NCI-H748 treated with DMSO at 0.1 percent for 48 hours (cell line): ENCODE measurements at places on chromosomes 1 and 21.

DNA sequence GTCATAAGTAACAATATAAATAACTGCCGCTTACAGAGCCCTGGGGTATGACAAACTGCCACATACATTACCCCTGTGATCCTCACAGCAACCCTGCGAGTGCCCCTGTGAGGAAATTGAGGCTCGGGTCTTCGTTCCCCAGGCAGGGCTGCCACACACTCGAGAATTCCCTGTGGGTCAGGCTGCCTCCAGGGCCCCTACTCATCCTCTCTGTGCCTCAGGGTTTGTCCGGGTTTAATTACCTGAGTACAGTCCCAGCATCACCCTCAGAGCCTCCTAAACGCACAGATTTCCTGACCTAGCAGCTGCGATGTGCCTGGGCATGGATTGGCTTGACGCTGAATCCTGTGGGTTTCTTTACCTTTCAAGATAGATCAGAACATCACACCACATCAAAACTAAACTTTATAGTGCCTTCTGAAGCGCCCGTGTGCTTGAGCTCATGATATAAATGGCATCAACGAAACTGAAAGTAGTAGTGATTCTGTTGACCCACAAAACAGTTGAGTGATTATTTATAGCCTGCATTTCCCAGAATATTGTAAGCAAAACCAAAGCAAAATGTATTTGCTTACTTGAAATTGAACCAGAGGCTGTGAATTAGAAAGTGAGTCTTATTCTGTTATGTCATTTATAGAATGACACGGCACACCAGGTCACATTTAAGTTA is 14.0 kb downstream of the SLC37A1 start:
- DNase-seq = no peak

GRCh38 chr21:44933918-44934260 is 5.9 kb upstream of the SLX9 start:
- DNase-seq = no peak

DNA sequence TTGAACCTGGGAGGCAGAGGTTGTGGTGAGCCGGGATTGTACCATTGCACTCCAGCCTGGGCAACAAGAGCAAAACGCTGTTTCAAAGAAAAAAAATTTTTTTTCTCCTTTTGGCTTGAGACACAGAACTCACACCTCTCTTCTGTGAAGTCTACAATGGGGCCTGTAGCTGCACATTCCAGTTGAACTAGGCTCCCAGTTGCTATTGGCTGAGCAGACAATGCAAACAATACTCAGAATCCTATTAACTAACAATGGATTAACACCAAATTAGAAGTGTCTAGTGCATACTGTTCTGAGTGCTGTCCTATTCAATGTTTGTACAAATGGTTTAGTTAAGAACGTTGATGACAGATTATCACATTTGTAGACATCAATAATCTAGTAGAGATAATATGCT is 17.6 kb upstream of the MCL1 start:
- DNase-seq = no peak

- no peak for DNase-seq
Observed at GRCh38 chr1:34779526-34779925, 1.5 kb upstream of the GJB3 start.

DNA sequence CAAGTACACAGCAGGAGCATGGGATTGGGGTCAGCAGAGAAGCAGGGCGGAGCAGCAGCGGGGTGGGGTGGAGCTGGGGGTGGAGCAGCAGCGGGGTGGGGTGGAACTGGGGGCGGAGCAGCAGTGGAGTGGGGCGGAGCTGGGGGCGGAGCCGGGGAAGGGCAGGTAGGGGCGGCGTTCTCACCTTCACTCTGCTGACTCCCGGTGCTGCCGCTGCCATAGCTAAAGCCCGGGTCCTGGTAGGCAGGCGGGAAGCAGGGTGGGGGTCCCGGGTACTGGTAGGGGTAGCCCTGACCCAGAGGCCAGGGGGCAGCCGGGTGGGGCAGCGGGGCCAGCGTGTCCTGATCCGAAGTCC is 6.7 kb downstream of the TAS1R3 start:
- DNase-seq = no peak

GRCh38 chr1:220275430-220275829 is 3.2 kb upstream of the RAB3GAP2 start:
- no peak for DNase-seq

- peak; percentile 9 for DNase-seq
Observed at GRCh38 chr1:212286556-212287131, 1.4 kb downstream of the PPP2R5A start.

- peak; percentile 15 for DNase-seq
Observed at GRCh38 chr1:150548632-150549495, at the start of gene ADAMTSL4. ADAMTSL4 (plus strand) TSS chr1:150549408; CDS start chr1:150552289, 2,881 bp downstream.

DNA sequence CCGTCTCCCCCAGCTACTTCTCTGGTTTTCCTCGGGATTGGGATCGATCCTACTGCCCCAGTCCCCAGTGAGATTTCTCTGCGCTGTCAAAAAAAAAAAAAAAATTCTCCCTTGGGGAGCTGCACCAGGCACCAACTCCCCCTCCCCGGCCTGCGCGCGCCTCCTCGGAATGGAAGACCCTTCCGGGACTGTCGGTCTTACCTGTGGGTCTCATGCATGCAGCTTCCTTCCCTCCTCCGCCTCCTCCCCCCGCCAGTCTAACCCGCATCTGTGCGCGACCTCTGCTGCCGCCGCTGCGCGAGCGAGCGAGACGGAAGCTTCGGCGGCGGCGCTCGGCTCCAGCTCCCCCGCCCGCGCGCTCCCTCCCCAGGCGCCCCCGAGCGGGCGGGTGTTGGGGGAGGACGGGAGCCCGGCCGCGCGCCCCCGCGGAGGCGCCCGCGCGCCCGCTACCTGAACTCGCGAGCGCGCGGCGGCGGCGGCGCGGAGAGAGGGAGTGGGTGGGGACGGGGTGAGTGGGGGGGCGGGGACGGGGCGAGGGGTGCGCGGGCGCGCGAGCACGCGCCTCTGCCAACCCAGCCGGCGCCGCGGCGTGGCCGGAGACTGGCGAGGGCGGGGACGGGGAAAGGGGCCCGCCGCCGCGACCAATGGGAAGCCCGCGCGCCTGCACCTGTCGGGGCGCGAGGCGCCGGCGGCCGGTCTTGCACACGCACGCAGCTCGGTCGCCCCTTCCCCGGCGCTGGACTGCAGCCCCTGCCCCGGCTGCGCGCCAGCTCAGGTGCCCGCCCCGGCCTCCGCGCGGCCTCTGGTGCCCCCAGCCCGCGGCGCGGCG is at the start of gene SUSD4:
TSS of gene SUSD4 (minus strand) at position 321 of the 829 bp plus-strand sequence. CDS start 751 bp downstream, outside the sequence.
- DNase-seq = peak; percentile 63

GRCh38 chr1:114341299-114341698 is 169.7 kb downstream of the TRIM33 start:
- DNase-seq = no peak

DNA sequence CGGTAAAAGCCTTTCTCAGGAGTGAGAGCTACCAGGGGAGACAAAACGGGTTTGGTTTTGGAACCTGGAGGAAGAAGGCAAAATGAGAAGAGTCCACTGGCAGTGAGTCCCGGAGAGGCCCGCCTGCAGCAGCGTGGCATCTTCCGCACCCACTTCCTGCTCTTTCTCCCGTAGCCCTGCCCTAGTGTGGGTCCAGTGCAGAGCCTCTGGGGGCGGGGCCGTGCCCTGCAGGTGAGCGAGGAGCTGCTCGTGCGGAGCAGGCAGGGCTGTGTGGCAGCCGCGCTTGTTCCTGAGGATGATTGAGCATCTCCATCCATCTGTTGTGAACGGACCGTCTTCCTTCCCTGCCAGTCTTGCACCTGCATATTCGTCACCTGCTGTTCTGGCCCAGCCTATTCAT is 66.5 kb downstream of the PEX14 start:
- no peak for DNase-seq

- DNase-seq = no peak
Observed at GRCh38 chr1:68010543-68010942, 39.9 kb downstream of the DIRAS3 start.

DNA sequence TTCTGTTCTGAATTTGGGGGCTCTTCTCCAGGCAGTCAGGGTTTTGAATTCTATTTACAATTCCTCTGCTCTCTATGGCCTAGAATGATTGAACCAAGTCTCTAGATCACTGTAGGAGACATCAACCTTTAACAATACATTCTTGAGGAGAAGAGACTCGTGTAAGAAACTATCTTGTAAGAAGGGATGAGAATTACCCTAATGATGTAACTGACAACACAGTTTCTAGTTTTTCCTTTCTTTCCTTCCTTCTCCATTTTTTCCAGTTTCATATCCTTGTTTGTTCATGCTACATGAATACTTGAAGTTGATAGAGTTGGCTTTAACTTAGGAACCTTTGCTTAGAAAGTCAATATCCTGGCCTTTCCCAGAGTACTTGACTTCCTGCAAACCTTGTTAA is 1.3 kb upstream of the ATP1A1 start:
- no peak for DNase-seq

DNA sequence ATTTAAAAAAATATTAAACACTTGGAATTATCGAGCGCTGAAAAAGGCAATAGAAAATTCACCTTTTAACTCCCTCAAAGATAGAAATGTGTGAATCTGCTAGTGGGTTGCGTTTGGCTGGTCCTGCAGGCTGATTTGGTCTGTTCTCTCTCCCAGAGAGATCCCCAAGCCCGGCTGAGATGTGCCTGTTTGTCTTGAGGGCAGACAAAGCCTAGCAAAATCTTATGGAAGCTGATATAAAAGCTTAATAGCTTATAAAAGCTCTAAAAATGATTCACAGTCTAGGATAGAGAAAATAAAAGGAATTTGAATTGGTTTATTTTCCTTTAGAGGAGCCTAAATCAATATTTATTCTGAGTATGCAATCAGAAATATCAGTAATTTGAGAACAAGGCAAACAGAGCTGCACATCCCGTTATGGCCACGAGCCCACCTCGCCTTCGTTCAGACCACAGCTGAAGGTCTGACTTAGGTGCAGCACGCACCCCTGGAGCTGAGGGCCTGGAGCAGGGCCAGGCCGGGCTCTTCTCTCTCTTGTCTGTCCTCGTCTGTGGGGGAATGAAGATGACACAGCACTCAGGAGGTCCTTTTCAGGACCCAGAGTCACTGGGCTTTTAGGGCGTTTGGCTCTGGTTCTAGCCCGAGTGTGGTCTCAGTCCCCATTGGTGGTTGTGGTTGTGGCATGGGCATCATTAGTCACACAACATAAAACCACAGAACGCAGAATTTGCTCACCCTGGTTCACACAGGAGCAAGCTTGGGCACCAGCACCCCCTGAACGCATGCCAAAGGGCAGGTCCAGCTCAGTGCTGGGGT is 18.6 kb downstream of the PDE9A start:
- peak; percentile 91 for DNase-seq

GRCh38 chr1:177571076-177571475 is 398.8 kb downstream of the SEC16B start:
- no peak for DNase-seq

DNA sequence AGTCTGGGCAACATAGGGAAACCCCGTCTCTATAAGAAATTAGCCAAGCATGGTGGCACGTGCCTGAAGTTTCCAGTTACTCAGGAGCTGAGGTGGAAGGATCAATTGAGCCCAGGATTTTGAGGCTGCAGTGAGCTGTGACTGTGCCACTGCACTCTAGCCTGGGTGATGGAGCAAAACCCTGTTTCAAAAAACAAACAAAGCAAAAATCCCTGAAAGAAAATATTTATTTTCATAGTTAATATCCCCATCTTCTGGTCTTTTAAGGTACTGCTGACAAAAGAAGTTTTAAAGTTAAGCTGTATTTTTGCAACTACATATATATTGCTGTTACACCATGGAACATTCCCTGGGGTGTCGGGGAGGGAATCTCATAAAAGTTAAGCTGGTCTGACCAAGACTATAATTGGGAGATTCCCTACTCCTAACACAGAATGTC is 26.0 kb downstream of the VAMP4 start:
- no peak for DNase-seq

DNA sequence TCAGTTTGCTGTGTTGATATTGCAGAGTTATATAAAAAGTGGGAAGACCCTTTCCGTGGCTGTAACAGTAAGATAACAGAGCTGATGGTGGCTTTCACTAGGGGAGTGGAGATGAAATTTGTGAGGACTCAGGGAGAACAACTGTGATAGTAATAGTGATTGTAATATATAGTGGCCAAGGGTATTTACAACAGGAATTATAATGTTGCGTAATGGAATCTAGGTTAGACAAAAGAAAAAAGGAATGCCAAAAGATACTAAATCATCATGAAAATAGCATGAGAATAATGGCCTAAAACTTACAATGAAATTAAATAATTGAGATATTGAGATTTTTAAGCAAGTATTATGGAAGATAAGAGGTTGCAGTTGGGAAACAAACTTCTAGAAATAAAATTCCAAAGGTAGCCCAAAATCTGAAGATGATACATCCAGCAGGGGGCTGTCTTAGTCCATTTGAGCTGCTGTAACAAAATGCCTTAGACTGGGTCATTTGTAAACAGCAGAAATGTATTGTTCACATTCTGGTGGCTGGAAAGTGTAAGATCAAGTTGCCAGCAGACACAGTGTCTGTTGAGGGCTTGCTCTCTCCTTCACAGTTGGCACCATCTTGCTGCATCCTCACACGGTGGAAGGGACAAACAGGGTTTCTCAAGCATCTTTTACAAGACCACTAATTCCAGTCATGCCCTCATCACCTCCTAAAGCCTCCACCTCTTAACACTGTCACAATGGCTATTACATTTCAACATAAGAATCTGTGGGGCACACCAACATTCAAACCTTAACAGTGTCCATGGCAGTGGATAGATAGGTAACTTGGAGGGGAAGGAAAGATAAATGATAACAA is 711.2 kb downstream of the MRPL39 start:
- DNase-seq = peak; percentile 16

DNA sequence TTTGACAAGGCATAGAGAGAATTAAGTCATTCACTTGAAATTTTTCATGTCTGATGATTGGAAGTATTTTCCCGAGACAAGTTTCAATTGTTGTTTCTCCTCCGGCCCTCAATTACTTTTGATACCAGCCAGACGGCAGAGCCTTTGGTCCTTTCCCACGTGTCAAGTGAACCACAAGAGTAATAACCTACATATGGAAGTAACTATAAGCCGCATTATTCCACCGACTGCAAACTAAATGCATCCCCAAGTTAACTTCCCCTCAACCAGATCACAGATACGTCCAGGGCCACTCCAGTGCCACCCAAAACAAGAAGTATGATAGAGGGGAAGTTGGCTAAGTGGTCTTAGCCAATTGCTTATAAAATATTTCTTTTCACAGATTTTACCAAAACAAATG is 20.2 kb downstream of the COLGALT2 start:
- DNase-seq = no peak

- no peak for DNase-seq
Observed at GRCh38 chr1:179175011-179175841, 54.3 kb downstream of the ABL2 start.

DNA sequence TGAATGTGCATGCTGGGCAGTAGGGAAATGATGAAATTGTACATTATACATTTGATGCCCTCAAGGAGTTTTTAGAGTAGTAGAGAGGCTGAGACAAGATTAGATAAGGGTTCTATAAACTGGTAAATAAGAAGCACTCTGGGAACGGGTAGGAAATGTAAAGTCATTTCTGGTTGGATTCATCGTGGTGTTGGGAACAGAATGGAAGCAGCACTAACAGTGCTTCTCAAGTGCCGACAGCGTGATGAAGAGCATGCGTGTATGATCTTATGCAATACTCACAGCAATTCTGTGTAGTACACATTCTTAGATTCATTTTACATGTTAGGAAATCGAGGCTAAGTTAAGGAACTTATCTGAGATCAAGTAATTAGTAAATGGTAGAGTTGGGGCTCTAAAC is 45.9 kb downstream of the GPR88 start:
- no peak for DNase-seq

- DNase-seq = peak; percentile 11
Observed at GRCh38 chr1:236090741-236091147, 25.9 kb upstream of the NID1 start.
